ENCODE measurements at places on chromosomes 5 and 9.

DNA sequence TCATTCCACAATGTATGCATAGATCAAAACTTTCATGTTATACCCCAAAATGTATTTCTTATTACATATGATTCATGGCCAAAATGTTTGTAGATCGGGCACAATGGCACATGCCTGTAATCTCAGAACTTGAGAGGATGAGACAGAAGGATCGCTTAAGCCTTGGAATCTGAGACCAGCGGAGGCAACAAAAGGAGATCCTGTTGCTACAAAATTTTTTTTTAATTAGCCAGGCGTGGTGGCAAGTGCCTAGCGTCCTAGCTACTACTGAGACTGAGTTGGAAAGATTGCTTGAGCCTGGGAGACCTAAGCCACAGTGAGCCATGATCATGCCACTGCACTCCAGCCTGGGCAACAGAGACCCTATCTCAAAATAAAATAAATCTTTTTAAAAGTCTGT lies 89.9 kb downstream of the MAPKAP1 start:
- no peak for DNase-seq

DNA sequence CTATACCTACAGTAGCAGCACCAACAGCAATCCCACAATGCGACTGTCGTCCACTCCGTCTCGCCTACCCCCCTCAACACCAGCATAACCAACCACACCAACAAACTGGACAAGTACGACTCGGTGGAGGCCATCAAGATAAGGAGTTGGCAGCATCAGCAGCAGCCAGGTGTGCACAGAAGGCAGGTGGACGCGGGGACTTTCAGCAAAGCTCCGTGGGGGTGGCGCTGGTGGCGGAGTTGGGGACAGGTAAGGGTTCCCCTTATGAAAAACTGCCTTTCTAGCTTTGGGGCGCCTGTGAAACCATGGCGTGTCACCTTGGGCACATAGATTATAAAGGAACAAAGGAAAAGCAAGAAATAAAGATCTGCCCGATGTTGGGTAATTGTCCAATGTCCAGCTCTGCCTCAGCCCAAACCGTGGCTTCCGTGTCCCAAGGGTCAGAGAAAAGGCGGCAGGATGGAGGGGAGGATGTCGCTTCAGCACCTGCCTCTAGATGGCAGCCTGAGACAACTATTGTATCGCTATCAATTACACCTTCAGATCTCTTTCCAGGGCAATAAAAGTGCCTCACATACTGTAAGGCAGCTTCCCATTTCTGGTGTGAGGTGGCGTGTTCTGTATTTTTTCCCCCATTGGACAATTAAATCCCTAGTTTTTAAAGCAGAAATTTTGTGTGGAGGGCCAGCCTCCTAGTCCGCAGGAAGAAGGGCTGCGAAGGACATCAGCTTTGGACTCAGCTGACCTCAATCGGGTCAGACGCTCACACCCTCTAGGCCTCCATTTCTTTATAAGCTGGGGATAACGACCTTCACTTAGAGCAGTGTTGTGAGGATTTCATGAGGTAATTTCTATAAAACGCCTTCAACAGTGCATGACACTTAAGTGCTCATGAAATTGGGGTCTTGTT lies 58.8 kb downstream of the MTRR start:
- DNase-seq = peak; percentile 57

GRCh38 chr9:135339378-135339973 lies 140.1 kb upstream of the PPP1R26 start:
- no peak for DNase-seq

DNA sequence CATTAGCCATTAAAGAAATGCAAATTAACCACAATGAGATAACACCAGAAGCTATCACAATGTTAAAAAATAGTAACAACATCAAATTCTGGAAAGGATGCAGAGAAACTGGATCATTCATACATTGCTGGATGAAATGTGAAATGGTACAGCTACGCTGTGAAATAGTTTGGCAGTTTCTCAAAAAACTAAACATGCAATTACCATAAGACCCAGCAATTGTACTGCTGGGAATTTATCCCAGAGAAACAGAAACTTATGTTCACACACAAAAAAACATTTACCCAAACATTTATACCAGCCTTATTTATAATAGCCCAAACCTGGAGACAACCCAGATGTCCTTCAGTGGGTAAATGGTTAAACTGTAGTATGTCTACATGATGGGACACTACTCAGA lies 592.9 kb downstream of the ZNF608 start:
- no peak for DNase-seq

DNA sequence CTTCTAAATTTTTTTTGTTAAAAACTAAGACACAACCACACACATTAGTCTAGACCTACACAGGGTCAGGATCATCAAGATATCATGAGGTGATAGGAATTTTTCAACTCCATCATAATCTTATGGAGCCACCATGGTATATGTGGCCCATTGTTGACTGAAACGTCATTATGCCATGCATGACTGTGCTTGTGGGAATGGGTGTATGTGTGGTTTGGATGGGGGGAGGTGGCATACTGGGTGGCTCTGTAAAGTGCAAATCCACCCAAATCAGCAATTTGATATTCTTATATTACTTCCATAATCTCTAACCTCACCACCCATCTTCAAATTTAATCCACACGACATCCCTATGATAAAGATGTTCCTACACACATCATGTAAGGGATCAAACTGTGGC lies 21.0 kb downstream of the ADRB2 start:
- no peak for DNase-seq

DNA sequence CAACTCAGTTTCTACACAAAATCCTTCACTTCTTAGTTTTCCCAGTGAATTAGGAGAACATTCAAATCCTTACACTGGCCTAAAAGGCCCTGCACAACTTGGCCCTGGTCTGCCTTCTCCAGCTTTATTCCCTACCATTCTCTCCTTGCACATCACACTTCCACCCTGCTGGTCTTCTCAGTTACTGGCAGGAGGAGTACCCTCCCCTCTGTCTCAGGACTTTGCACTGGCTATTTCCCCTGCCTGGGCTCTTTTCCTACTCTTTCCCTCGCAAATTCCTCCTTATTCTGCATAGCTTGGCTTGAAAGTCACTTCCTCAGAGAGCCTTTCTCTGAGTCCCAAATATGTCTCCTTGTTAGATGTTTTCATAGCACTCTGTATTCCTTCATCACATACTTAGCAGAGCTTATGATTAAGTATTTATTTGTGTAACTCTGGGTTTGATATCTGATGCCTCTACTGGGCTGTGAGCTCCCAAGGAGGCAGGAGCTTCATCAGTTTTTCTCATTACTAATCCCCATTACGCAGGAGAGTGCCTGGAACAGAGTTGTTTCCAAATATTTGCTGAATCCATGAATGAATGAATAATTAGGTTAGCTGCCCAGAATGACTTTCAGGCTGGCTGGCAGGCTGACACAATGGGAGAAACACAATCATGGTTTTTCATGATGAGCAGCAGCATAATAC lies 159.8 kb upstream of the KLF9 start:
- no peak for DNase-seq

DNA sequence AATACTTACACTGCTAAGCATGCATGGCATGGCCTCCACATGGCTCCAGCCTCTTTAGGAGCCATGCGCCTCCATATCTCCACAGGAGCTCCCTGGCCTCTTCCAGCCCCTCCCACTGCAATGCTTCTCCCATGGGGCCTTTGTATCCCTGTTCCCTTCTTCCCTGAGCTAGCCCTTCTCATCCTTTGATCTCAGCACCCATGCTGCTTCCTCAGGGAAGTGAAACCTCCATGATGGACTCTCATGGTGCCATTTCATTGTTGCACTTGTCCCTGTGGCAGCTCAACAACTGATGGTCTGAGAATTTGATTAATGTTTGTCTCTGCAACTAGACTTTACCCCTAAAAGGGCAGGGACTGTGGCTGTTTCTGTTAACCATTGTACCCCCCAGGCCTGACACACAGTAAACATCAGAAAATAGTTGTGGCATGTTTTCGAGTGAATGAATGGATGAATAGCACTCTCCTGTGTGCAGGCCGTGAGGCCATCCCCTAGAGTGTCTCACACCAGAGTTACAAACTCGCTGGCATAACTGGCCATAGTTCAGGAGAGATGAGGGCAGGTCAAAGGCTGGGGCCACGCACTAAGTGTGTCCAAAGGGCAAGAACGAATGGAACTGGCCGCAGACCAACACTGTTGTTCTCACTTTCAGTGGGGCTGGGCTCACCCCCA lies 6.6 kb downstream of the IDNK start:
- DNase-seq = no peak

DNA sequence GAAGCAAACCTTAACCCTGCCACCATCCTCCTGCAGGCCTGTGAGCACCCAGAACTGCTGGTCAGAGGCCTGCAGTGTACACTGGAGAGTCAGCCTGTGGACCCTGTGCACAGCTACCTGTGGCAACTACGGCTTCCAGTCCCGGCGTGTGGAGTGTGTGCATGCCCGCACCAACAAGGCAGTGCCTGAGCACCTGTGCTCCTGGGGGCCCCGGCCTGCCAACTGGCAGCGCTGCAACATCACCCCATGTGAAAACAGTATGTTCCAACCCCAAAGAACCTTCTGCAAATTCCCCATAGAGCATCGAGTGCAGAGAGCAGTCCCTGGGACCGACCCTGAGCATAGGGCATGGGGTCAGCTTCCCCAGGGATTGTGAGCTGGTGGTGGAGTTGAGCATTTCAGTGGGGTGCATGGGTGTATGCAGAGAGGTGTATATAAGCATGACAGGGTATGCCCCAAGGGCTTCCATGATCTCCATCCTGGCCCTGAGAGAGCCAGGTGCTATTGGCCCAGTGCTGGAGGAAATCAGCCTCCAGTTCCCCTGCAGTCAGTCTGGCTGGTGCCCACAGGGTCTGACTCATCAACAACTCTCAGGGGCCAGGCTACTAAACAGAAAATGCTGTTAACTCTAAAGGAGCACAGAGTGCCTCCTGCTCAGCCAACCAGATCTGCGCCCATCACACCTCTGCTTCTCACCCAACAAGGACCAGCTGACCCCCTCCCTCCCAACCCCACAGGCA lies 126.2 kb downstream of the SAXO1 start:
- no peak for DNase-seq

DNA sequence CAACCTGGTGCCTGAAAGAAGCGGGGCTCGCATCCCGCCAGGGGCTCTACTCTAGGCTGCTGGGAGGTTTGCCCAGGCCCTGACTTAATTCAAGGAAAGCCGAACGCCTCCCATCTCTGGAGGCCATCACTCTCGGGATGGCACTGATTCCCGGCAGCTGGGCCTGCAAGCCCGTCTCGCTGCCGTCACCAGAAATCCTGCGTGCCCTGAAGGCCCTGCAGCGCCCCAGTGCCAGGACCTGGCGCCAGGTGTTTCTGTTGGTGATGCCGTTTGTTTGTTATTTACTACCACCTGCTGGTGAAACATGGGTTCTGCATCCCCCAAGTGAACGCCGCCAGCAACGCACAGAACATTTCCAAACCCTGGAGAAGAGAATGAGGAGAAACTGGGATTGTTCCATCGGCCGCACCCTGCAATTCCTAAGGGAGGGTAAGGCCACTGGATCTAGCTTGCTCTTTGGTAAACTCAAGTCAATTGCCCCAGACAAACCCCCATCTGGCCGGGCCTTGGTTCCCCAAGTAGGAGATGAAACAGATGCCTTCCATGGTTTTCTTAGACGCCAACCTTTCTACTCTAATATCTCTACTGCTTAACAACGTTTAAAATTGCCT lies 77.9 kb downstream of the AK8 start:
- peak; percentile 69 for DNase-seq

DNA sequence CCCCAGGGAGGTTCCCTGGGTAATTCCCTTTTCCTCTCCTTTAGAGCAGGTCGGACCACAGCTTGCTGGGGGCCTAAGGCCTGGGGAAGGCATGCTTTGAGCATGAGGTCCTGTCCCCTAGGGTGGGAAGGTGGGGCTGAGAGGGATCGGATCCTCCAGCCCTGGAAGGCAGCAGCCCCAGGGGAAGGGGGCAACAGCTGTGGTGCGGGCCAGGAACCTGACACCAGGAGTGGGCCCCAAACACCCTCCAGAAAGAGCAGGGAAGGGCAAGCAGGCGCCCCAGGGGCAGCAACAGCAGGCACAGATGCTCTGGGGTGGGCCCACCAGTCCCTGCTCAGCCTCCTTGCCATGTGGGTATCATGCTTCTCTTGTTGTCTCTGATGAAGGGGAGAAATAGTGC lies 3.2 kb upstream of the CORO2A start:
- no peak for DNase-seq

GRCh38 chr5:58076483-58077257 lies 383.2 kb downstream of the PLK2 start:
- peak; percentile 57 for DNase-seq

- DNase-seq = no peak
Observed at GRCh38 chr5:144187699-144188294, 17.1 kb downstream of the KCTD16 start.

DNA sequence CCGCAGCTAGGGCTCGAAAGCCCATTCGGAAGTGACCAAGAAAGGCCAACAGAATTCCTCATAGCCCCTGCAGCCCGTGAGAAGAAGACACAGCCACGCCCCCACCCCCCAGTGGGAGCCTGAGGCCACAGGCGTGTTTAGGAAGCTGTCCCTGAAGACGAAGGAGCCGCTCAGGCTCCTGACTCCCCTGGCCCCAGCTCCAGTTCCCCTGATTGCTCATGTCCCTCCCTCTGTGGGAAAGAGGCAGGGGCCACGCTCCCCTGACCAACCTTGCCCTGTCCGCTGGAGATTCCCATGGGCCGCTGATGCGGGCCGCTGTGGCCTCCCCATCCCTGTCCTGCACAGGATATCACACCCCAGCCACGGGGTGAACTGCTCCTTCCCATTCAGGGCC lies 13.6 kb downstream of the ROPN1L start:
- no peak for DNase-seq

- DNase-seq = no peak
Observed at GRCh38 chr5:1058083-1058945, 49.7 kb downstream of the NKD2 start.

- DNase-seq = no peak
Observed at GRCh38 chr5:92505925-92506324, 1075.1 kb downstream of the NR2F1-AS1 start.

DNA sequence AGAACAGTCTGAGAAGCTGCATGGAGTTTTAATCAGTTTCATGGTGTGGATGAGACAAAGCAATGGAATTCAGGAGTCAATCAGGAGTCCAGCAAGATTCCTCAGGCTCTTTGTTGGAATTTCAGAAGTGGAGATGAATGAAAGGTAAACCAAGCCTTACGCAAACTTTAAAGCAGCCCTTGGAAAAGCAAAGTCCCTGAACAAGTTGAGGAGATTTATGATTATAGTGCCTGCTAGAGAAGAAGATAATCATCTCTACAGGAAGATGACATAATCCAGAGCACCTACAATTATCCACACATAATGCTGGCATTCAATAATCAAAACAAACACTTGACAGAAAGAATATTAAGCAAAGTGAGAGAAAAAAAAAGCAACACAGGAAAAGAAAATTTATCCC lies 1380.1 kb upstream of the NUDT12 start:
- peak; percentile 82 for DNase-seq

- DNase-seq = no peak
Observed at GRCh38 chr5:127011153-127011552, 19.2 kb downstream of the MARCHF3 start.

GRCh38 chr9:16825331-16825725 lies 45.1 kb downstream of the BNC2 start:
- no peak for DNase-seq
